ENCODE measurements at places on chromosomes 6 and 20.
A peak's percentile ranks its signal among the peaks of the same experiment; 100 is the strongest.

DNA sequence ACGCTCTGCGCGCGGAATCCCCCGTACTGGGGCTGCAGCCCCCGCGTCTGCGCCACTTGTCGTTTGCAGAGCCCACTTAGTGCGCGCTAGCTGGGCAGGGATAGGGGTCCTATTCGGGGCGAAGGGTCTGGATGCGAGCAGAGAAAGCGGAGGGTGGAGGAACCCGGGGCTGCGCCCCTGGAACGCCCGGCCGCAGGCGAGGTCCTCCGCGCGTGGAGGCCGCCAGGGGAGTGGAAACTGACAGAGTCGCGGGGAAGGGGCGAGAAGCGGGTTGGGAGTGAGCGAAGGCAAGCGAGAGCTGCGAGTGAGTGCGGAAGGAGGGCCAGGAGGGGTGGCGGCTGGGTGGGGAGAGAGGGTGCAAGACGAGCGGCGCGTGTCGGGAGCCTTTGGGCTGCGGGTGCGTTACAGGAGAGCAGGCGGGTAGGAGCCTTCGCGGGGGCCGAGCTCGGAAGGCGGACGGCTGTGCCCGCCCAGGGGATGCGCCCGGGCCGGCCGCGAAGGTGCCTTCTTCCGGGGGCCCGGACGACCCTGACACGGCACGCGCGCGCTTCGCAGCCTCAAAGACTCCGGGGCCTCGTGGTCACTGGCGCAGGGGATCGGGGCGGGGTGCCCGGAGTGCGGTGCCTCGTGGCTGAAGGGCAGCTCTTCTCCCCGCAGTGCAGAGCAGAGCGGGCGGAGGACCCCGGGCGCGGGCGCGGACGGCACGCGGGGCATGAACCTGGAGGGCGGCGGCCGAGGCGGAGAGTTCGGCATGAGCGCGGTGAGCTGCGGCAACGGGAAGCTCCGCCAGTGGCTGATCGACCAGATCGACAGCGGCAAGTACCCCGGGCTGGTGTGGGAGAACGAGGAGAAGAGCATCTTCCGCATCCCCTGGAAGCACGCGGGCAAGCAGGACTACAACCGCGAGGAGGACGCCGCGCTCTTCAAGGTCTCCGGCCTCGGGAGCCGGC lies 1.2 kb downstream of the IRF4 start:
- DNase-seq, result peak; percentile 15

- DNase-seq, result no peak
These were observed 5.3 kb downstream of the ARHGAP18 start for GRCh38 chr6:129704708-129705107.

DNA sequence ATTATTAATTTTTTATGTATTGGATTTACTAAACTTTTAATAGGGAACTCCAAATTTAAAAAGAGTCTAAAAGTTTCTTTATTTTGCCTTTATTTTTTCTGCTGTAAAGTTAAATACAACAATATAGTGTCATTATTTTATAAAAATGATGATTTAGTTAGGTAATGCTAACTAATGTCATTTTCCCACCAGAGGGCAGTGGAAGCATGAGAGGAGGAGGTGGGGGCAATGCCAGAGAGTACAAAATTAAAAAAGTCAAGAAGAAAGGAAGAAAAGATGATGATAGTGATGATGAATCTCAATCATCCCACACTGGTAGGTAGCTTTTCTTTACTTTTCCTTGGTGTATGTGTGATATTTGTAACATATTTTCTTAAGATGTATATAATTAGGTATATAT lies 20.2 kb upstream of the FHL5 start:
- no peak for DNase-seq

DNA sequence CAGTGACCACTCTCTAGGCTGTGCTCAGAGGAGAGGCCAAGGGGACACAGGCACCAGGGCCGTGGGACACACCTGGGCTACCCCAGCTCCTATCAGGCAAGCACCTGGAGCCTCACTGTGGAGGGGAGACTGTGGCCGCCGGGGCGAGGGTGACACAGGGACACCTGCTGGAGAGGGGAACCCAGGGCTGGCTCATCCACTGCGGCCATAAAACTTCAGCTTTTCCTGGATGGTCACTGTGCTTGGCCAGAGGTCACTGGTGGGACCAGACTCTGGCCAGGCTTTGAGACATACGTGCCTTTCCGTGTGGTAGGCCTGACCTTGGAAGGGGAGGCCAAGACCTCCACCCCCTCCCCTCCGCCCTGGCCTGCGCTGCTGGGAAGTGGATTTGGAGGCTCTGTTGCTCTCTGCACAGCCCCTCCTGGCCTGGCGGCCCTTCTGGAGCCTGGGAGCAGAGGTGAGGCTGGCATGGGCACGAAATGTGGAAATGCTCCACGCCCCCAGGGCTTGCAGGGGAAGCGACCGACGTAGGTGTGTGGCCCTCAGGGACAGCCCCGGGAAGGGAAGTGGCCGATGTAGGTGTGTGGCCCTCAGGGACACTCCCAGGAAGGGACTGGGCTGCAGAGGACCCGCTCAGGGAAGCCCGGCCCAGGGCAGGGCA lies 42.9 kb upstream of the BHLHE23 start:
- no peak for DNase-seq

- no peak for DNase-seq
These were observed 195.2 kb downstream of the SLC16A10 start for GRCh38 chr6:111282515-111282914.

GRCh38 chr6:69589626-69590025 lies 207.2 kb downstream of the LMBRD1 start:
- DNase-seq, result no peak

GRCh38 chr6:52820198-52820597 lies 16.6 kb upstream of the GSTA1 start:
- DNase-seq, result no peak

- no peak for DNase-seq
These were observed 22.5 kb downstream of the HFE start for GRCh38 chr6:26109772-26110171.

DNA sequence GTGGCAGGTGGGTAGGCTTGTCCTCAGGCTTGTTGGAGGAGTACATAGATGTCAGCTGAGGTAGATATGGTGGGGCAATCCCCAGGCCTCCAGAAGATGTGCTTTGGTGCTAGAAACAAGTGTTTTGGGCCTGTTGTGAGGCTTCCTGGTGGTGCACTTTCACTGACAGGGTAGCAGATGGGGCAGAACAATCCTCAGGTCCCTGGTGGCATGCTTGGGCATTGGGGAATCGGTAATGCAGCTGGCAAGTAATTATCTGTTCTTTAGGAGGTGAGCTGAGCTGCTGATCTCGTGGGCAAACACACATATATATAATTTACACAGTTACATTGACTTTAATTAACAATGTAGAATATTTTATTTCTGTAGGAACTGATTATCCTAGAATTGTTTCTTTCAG lies 458.7 kb downstream of the BMP2 start:
- DNase-seq, result no peak
